Activated effector memory CD4-positive, alpha-beta T cell treated with anti-CD3 and anti-CD28 coated beads, Interleukin-2, amount 50 U/mL, for 16 hours (primary cell): ENCODE measurements at places on chromosomes 11 and 22.

DNA sequence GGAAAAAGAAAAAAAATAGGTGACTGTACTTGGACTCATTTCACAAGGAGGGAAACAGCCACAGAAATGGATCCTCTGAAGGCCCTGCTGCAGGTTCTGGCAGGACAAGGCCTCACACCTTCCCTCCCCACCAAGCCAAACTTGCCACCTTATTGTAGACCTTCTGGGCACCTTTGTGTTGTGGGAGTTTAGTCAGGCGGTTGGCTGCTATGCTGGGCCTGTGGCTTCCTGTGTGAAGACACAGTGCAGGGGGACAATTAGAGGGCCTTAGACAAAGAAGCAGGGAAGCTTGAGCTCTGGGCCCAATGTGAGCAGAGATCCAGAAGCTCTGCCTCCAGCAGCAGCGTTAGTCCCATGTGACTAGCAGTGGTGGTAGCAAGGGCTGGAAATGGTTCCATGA lies 4.2 kb downstream of the RAB1B start:
- DNase-seq = no peak

- no peak for DNase-seq
These were observed 29.8 kb downstream of the ARHGEF17 start for GRCh38 chr11:73337846-73338245.

DNA sequence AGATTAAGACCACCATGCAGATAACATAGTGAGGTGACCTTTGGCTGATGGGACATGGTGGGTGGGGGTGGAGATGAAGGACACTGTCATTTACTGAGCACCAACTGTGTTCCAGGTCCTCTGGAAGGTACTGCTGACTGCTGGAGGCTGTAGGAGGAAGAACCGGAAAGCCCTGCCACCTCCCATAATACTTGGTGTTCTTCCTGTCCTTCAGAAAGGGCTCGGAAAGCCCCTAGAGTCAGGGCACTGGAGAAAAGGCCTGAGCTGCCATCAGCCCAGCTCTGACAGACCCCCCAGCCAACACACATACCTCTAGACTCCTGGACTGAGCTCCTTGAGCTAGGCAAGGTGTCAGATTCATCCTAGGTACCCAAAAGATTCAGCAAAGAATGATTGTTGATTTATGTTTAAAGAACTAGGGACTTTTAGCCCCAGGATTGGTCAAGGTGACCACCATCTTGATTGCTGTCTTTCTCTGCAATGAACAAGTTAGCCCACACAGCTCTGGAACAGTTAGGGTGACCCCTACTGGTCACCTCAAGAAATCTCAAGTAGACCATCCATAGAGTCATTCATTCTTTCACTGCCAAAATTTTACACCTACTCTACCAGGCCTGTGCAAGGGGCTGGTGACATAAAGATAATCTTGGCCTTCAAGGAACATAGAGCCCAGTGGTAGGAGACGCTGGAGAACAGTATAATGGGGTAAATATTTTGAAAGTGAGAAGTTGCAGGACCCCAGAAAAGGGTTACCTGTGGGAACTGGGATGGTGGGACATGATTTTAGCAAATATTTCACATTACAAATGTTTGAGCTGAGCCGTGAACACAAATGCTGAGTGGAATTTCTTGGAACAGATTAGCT lies 39.4 kb downstream of the IRAG1 start:
- DNase-seq = no peak

DNA sequence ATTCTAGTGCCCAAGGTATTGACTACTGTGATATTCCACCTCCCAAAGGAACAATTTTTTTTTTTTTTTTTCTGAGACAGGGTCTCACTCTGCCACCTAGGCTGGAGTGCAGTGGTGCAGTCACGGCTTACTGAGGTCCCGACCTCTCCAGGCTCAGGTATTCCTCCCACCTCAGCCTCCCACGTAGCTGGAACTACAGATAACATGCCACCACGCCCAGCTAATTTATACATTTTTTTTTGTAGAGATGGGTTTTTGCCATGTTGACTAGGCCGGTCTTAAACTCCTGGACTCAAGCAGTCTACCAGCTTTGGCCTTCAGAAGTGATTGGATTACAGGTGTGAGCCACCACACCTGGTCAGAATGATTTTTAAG lies 33.4 kb downstream of the MAML2 start:
- no peak for DNase-seq

GRCh38 chr22:39529487-39529851 lies 3.1 kb downstream of the RPS19BP1 start:
- DNase-seq = no peak

- peak; percentile 46 for DNase-seq
These were observed 18.0 kb downstream of the CBX7 start for GRCh38 chr22:39134366-39135091.

DNA sequence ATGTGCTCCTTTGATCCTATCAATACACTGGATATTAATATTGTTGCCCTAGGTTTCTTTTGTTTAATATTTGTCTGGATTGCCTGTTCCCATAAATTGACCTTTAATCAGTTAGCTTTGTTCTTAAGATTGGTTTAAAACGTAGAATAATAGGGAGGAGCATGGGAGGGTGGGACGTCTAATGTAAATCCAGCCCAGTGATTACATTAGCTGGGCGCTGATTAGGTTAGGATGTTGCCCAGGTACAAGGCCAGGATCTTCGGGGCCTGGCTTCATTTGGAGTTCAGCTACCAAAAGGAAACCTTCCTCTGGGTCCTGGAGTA lies at the start of gene SRSF8:
SRSF8 (plus strand) TSS at position 204 of the 323 bp plus-strand sequence. CDS start 308 bp downstream, outside the sequence.
- DNase-seq = no peak

GRCh38 chr22:32629573-32629957 lies 155.0 kb downstream of the FBXO7 start:
- no peak for DNase-seq

DNA sequence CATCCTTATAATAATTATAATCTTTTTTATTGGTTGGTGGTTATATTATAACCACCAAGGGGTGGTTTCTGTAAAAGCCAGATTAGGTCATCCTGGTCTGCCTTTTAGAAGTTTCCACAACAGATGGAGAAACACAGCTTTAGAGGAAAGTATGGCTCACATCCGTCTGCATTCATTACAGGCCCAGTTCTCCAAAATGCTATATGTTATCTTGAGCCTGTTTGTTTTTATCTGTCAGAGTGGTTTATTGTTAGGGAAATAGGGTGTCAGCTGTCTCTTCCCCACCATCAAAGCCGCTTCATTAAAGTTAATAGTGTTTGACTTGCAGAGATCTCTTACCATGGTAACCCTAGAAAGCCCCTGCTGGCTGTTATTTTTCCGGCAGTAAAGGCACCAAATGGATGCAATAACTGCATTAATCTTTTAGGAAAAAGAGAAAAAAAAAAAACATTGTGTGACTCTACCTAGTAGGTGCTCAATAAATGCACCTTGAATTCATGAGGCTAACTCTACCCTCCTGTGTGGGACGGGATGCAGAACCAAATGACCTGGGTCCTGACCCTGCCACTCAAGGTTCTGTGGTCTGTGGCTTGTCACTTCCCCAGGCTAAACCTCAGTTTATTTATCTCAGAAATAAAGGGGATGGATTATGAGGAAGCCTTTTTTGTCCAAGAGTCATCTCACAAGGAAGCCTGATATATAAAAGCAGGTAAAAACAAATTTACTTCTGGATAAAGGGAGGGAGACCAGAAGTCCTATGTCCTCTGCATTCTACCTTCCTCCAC lies 118.3 kb downstream of the WT1 start:
- no peak for DNase-seq

DNA sequence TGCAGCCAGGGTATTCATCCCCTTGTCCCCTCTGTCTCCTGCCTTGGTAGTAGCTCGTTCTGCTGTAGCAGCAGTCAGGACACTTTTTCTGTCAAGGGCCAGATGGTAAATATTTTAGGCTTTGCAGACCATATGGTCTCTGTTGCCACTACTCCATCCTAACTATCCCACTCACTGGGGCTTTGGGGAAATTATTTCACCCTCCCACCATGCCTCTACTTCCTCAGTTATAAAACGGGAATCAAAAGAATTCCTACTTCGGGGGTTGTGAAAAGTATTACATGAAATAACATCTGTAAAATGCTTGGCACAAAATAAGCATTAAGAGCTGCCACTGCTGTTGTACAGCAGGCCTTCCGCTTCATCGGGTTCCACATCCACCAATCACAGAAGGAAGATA lies 89.9 kb upstream of the LDLRAD3 start:
- no peak for DNase-seq

- DNase-seq = no peak
These were observed 24.5 kb upstream of the DLAT start for GRCh38 chr11:112000703-112001102.

DNA sequence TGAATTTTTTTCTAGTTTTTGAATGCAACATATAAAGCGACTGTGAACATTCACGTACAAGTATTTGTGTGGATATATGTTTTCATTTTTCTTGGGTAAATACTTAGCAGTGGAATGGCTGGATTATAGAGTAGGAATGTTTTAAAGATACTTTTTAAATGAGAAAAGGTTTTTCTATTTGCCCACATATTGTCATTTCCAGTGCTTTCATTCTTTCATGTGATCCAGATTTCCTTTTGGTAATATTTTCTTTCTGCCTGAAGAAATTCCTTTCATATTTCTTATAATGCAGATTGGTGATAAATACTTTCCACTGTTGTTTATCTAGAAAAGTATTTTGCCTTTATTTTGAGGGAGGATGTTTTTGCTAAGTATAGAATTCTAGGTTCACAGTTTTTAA lies 7.9 kb downstream of the DDB2 start:
- DNase-seq = no peak
